ENCODE measurements at places on chromosomes 4 and X.

GRCh38 chr4:66178906-66179305, 508.6 kb upstream of the EPHA5 start:
- DNase-seq: no peak

DNA sequence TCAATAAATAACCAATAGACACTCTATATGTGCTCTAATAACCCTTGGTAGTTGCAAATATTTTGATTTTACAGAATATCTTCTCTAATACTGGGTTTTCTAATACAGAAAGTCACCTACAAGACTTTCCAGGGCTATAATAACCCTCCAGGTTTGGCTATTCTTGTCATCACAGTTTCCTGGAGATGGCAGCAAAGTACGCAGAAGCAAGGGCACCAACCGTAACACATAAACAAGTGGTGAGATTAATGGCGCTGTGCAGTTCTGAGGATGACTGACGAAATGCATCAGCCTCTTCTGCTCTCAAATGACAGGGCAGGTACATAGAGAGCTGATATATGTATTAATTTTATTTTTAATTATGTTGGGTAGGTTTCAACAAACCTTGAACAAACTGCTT, 122.4 kb downstream of the C4orf33 start:
- no peak for DNase-seq

GRCh38 chr4:81032771-81033684, 2.5 kb downstream of the BMP3 start:
- DNase-seq: no peak

DNA sequence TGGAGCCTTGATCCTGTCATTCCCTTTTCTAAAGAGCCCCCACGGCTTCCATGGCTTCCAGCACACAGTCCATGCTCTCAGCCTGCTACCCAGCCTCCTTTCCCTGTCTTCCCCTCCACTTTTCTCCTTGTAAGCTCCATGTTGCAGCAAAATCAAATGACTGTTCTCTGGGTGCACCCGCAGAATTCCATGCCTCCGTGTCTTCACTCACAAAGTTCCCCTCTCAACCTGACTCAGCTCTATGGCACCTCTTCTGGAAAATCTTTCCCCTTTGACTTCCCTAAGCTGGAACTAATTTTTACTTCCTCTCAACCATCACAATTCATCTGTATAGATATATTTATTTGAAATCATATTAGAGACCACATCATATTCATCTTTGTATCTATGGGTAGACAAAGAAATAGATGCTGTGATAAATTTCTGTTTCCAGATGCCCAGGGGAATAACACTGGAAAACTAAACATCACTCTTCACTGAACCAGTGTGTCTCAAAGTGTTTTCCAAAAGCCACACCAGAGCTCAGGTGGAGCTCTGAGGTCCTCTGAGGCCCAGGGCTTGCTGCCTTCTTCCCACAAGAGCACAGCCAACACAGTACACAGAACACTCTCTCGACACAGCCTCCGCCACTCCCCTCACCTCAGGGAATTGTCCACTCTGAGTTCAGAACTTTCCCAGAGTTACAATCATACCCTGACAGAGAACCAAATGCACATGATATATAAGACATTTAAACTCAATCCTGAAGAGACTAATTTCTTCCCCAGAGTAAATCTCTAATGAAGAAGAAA, 3.3 kb downstream of the SETD7 start:
- no peak for DNase-seq

DNA sequence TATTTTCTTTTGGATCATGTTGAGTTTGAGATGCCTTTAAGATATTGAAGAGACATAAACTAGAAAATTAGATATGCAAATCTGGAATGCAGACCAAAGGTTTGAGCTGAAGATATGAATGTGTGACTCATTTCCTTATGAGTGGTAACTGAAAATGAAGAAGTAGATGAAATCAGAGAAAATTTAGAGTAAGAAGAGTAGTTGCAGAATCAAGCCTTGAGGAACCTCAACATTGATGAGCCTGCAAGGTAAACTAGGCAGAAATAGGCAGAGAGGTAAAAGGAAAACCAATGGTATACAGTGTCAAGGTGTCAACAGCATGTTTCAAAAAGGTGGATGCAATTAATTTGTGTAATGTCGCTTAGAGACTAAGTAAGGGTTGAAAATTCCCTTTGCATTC, 142.8 kb downstream of the MOSPD2 start:
- no peak for DNase-seq

DNA sequence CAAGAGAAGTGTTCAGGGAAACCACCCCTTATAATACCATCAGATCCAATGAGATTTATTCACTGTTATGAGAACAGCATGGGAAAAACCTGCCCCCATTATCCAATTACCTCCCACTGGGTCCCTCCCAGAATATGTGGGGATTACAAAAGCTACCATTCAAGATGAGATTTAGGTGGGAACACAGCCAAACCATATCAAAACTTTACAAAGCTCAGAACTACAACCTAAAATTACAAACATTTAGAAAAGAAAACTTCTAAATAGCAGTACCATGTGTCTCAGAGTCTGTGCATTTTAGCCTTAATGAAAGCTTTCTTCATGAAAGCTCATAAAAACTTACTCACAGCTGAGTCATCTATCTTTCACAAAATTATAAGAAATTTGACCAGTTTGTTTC, 1442.8 kb upstream of the PCDH7 start:
- DNase-seq: no peak

DNA sequence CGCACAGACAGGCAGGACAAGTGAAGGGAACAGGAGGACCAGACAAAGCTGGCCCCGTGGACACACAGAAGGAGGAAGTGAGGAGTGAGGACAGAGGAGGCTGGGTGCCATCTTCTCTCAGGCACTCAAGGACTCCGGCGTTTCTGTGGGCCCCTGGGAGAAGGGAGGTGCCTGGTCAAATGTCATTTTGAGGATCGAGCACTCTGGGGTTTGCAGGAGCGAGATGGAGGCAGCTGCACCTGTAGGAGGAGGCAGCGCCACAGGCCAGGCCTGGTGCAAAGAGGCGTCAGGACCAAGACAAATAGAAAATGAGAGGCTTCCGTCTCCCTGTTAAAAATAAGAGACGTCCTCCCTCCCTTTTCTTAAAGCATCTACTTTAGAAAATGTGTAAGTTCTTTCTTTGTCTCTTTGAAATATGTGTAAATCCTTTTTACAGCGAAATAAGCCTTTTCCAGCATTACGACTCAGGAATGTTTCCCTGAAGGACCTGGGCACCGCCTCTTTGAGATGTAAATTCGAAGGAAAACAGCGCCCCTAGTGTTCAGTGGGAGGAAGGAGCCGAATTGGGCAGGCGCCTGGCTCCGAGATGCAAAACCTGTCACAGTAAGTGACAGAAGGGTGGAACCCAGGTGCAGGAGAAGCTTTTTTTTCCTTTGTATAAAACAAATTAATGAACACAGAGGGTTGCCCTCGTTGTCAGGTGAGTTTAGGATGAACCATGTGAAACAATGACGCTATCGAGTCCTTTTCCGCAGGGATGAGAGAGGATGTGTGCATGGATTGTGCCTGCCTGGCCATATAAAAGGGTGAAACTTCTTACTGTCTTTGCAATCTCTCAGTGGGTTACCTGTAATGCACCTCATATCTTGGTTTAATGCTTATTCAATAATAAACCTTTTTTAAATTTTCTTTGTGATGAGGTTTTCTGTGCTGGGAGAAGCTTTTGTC, 1.4 kb upstream of the C4orf50 start:
- peak; percentile 40 for DNase-seq

DNA sequence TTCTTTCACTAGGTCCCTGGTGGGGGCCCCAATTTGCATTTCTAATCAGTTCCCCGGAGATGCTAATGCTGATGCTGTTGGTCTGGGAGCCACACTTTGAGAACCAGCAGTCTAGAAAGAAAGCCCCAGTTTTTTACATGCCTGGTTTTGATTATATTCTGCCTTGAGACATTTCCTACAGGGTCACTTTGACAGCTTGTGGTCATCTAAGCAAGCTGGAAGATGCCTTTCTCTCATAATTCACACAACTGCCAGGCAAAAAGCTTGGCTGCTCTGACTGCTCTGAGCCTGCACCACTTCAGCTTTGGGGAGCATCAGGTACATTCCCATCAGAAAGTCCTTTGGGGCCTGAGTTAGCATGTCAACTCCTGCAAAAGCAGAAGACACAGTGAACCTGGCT, 5.9 kb upstream of the PLAC1 start:
- no peak for DNase-seq

DNA sequence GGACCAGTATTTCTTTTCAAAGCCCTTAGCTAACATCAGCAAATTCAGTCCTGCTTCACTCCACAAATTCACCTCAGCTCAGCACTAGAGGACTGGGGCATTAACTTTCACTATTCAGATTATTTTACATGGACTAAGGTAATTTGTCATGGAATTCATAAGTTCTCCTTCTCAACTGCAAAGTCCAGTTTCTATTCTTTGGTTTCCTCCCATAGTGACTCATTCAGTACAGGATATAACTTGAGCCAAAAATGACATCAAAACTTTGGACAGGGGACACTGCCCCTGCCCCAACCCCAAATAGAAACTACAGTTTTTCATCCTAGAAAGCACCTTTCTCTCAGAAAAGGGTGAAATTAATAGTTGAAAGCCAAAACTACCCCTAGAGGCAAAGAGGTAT, 52.7 kb downstream of the COX7B2 start:
- no peak for DNase-seq

GRCh38 chr4:21778702-21779101, 169.9 kb downstream of the KCNIP4 start:
- no peak for DNase-seq

GRCh38 chr4:13166214-13166613, 317.9 kb downstream of the RAB28 start:
- no peak for DNase-seq

DNA sequence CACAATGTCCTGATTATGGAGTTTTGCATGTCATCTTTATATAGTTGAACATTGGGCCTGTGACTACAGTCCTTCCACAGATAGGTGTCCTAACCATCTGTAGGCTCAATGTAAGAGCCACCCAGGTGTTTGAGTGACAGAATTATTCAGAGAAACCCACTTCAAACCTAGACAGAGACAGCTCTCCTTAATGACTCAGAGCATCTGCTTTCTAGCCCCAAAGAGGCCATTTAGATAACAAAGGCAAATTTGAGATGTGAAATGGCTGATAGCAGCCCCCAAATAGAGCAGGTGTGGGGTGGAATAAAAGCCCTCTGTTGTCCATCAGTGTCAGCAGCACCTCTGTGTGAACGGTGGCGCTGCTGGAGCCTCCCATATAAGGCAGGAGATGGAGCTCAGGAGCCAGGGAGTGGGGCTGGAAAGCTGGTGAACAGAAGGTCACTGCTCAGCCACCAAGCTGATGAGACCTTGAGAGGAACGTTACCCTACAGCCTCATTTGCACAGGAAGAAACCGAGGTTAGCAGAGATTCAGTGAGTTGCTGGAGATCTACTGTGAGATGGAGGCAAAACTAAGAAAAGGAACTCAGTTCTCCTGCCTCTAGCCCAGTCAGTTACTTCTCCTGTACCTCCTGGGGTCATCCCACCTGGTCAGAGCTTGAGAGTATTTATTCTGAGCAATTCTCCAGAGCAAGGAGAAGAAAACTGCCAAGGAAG, 153.3 kb upstream of the LNX1 start:
- no peak for DNase-seq

DNA sequence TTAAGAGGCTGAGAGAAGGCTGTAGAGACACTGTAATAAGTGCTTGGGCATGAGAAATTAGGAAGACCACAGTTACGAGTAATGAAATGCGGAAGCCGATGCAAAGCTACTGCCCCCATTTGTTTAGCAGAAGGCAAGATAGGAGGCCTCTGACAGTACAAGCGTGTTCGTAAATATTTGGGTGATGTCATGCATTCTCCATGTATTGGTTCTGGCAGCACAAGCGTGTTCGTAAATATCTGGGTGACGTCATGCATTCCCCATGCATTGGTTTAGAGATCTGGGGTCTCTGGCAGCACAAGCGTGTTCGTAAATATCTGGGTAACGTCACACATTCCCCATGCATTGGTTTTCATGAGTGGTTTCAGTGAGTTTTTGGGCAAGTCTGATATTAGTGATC, 661.5 kb upstream of the FRG1 start:
- no peak for DNase-seq

GRCh38 chr4:174520660-174521059, 1.6 kb downstream of the HPGD start:
- no peak for DNase-seq

GRCh38 chr4:38034986-38035882, 75.0 kb downstream of the PTTG2 start:
- peak; percentile 30 for DNase-seq

DNA sequence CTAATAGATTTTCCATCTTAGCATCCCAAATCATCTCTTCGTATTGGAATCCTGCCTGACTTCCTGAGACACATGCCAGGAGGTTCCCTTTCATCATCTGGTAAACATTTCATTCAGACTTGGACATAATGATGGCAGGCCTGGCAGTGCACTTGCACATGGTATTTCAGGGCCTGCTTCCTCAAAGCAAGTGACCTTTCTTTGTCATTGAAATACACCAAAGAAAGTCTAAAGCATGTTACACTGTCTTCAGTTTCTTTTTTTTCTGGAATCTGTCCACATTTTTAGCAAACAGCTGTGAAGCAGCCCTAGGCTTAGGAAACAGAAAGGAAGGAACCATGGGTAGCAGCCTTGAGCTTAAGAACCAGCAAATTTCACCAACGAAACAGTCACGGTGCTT, 205.9 kb upstream of the VCX start:
- no peak for DNase-seq

- no peak for DNase-seq
Observed at GRCh38 chr4:86924811-86925210, 10.0 kb upstream of the AFF1 start.

GRCh38 chr4:127084666-127085065, 548.1 kb upstream of the INTU start:
- DNase-seq: no peak

GRCh38 chr4:24477919-24478318, 106.4 kb downstream of the DHX15 start:
- DNase-seq: no peak

- no peak for DNase-seq
Observed at GRCh38 chr4:151641167-151641566, 119.6 kb downstream of the GATB start.

DNA sequence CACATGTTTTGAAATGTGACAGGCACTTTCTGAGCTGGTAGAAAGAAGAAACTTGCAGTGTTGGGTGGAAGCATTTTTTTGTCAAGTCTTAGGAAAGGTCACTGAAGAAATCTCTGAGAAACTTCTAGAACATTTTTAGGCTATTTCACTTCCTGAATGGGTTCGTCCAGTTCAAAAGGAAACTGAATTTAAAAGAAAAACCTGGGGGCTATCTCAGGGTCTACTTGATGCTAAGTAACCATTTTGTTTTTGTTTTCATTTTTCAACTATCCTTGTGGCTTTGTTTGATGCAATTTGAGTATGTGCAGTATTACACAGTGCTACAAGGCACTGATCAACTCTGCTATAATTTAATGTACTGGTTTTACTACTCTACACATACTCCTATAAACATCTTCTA, 34.0 kb upstream of the AMOT start:
- no peak for DNase-seq

DNA sequence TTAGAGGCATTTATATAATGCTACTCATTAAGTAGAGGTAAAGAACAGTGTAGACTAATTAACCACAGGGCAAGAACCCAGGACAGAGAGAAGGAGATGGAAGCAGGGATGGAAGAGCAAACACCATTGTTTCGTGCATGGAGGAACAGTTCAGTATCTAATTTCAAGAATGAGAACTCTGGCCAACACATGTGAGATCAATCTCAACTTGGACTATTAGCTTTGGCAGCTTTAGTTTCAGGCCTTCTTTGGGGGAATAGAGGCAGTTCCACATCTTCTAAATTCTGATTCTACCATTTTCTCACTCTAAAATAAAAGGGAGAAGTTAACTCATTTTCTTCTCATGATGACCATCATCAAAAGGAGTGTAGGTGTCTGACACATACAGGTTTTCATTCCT, 207.0 kb downstream of the LDB2 start:
- no peak for DNase-seq

All from activated CD4-positive, alpha-beta T cell treated with anti-CD3 and anti-CD28 coated beads for 48 hours (primary cell).